Activated T-cell treated with anti-CD3 and anti-CD28 coated beads, Interleukin-2, amount 50 U/mL, for 24 hours (primary cell): ENCODE measurements at places on chromosomes 5 and 9.
A peak's percentile ranks its signal among the peaks of the same experiment; 100 is the strongest.

DNA sequence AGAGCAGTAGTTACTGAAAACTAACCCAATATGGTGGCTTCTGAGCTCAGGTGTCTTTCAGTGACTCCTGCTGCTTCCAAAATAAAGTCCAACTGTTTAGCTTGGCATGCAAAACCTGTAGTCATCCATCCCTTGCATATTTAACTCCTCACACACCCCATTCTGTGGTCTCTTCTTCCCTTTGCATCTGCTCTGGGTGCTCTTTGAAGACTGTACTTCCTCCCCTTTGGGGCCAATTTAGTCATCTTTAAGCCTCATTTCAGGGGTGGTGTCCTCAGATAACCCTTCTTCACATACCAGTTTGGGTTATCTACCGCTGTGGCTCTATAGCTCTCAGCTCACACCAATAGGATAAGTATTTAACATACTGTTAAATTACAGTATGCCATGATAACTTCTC, 209.9 kb upstream of the DMRT1 start:
- H3K36me3 ChIP-seq, result no peaks in the 10 kb centered on the region
- H3K27me3 ChIP-seq, result no peaks in the 10 kb centered on the region
- H3K27ac ChIP-seq, result no peak overlapping the region
- no peak overlapping the region for H3K4me3 ChIP-seq
- no peak for DNase-seq
- peaks cover 19% of the 10 kb centered on the region for H3K4me1 ChIP-seq

DNA sequence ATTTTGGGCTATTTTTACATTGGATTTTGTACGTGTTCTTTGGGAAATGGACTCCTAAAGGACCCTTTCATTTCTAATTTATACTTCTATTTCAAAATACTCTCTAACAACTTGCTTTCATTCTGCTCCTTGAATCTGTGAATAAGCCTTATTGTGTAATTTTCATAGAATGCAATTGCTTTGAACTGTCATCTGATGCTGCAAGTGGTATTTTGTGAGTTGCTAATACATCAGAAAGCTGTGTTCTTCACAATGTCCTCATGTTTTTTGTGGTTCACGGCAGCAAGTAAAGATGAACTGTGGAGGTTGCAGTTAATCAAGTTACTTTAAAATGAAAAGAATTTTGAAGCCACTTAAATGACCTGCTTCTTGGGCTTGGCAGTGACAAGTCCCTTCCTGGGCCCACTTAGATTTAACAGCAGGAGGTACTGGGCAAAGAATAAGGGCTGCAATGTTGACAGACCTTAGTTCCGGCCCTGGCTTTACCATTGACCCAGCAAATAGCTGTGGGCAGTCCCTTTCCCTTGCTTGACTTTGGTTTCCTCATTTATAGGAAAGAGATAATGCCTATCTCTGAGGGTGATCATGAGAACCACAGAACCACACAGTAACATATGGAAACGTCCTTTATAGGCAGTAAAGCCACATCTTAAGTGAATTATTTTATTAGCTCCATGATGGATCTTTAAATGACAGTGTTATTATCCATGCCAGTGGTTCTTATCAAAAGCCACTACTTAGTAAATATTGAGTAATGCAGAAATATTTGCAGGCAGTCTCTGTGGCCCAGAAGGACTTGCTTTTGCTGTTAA, 54.8 kb downstream of the IQGAP2 start:
- H3K4me1 ChIP-seq, result peaks cover 49% of the 10 kb centered on the region
- DNase-seq, result no peak
- no peaks in the 10 kb centered on the region for H3K27me3 ChIP-seq
- no peak overlapping the region for H3K4me3 ChIP-seq
- H3K36me3 ChIP-seq, result peaks cover 30% of the 10 kb centered on the region
- H3K27ac ChIP-seq, result no peak overlapping the region

GRCh38 chr9:116318468-116319374, 165.1 kb downstream of the PAPPA start:
- no peaks in the 10 kb centered on the region for H3K4me1 ChIP-seq
- no peaks in the 10 kb centered on the region for H3K27me3 ChIP-seq
- no peaks in the 10 kb centered on the region for H3K36me3 ChIP-seq
- no peak overlapping the region for H3K4me3 ChIP-seq

- no peak overlapping the region for H3K27ac ChIP-seq
- H3K36me3 ChIP-seq, result no peaks in the 10 kb centered on the region
- no peaks in the 10 kb centered on the region for H3K4me1 ChIP-seq
- no peak overlapping the region for H3K4me3 ChIP-seq
Measured at GRCh38 chr9:138119202-138120027, 241.8 kb downstream of the CACNA1B start.

GRCh38 chr5:106185661-106186081, 1485.1 kb downstream of the EFNA5 start:
- no peak overlapping the region for H3K27ac ChIP-seq
- no peak overlapping the region for H3K4me3 ChIP-seq
- H3K36me3 ChIP-seq, result no peaks in the 10 kb centered on the region
- no peaks in the 10 kb centered on the region for H3K4me1 ChIP-seq
- no peak for DNase-seq

- no peak overlapping the region for H3K4me3 ChIP-seq
- DNase-seq, result no peak
- H3K4me1 ChIP-seq, result peaks cover 53% of the 10 kb centered on the region
- no peaks in the 10 kb centered on the region for H3K27me3 ChIP-seq
- H3K36me3 ChIP-seq, result no peaks in the 10 kb centered on the region
- no peak overlapping the region for H3K27ac ChIP-seq
Measured at GRCh38 chr5:68379275-68380036, 163.9 kb downstream of the PIK3R1 start.

DNA sequence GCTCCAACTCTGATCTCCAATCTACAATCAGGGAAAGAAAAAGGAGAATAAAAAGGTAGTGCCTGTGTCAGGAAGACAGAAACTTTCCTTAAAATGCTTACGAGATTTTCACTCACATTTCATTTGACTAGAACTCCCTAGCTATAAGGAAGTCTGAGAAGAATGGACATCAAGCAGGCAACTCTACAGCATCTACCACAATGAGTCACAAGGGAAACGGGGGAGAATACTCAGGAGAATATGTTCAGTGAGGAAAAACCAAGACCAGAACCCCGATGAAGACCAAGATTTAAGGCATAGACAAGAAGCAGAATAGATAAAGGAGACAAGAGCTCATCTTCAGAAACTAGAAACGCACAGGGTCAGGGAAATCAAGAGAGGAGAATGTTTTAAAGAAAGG, 9.0 kb upstream of the SETD9 start:
- peaks cover 12% of the 10 kb centered on the region for H3K36me3 ChIP-seq
- H3K4me1 ChIP-seq, result peaks cover 6% of the 10 kb centered on the region
- no peak overlapping the region for H3K4me3 ChIP-seq
- DNase-seq, result no peak
- no peak overlapping the region for H3K27ac ChIP-seq
- H3K27me3 ChIP-seq, result no peaks in the 10 kb centered on the region

- H3K27ac ChIP-seq, result no peak overlapping the region
- no peak overlapping the region for H3K4me3 ChIP-seq
- H3K4me1 ChIP-seq, result no peaks in the 10 kb centered on the region
Measured at GRCh38 chr9:98838155-98838867, 30.8 kb downstream of the GALNT12 start.

GRCh38 chr9:77176686-77177142, 620 bp upstream of the VPS13A start:
- peaks cover 12% of the 10 kb centered on the region for H3K36me3 ChIP-seq
- peaks cover 28% of the 10 kb centered on the region for H3K4me1 ChIP-seq
- H3K4me3 ChIP-seq, result peak overlapping the region; percentile 92
- H3K27me3 ChIP-seq, result no peaks in the 10 kb centered on the region
- H3K27ac ChIP-seq, result peak overlapping the region; percentile 92

DNA sequence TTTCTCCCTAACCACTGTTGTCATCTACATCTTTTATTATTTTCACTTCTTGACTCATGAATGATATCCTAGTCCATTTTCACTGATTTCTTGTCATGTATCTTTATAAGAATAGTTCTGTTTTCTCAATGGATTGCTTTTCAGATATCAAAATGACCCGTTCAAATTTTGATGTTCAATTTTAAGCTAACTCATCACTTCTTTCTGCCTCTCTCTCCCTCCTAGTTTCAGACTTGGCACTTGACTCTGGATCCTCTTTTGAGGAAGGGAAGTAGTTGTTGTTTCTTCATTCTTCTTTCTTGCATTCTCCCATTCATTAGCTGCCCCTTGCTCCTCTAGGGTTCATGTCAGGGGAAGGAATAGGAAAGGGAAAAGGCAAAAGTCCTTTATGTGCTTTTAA, 23.7 kb downstream of the CSNK1G3 start:
- no peaks in the 10 kb centered on the region for H3K36me3 ChIP-seq
- H3K4me1 ChIP-seq, result peaks cover 50% of the 10 kb centered on the region
- no peak overlapping the region for H3K27ac ChIP-seq
- H3K4me3 ChIP-seq, result no peak overlapping the region
- no peak for DNase-seq
- H3K27me3 ChIP-seq, result no peaks in the 10 kb centered on the region

- H3K27ac ChIP-seq, result no peak overlapping the region
- DNase-seq, result no peak
- H3K4me3 ChIP-seq, result no peak overlapping the region
- peaks cover 43% of the 10 kb centered on the region for H3K36me3 ChIP-seq
Measured at GRCh38 chr9:6926436-6926835, 168.7 kb downstream of the KDM4C start.

GRCh38 chr5:82570-82969, 9.4 kb upstream of the PLEKHG4B start:
- no peaks in the 10 kb centered on the region for H3K4me1 ChIP-seq
- H3K4me3 ChIP-seq, result no peak overlapping the region
- H3K27ac ChIP-seq, result no peak overlapping the region
- peaks cover 32% of the 10 kb centered on the region for H3K27me3 ChIP-seq
- DNase-seq, result no peak

- H3K27me3 ChIP-seq, result peaks cover 2% of the 10 kb centered on the region
- H3K27ac ChIP-seq, result no peak overlapping the region
- no peaks in the 10 kb centered on the region for H3K36me3 ChIP-seq
- no peak for DNase-seq
- H3K4me3 ChIP-seq, result no peak overlapping the region
Measured at GRCh38 chr5:127351418-127351817, 60.8 kb downstream of the MEGF10 start.

DNA sequence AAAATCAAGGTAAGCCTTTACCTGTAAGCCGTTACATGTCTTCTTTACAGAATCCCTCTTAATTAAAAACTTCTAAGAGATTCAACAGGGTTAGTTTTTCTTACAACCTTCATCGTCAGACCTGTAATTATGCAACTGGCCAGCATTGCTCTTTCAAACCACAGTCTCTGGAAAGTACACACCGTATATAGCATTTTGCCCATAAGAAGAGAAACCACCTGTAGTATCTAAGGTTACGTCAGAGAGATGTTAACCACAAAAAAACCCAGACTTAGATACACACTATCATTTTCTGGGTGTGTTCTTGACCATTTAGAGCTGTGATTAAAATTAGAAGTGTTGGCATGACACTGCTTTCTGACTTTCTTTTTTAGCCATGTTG, 140.0 kb downstream of the MUSK start:
- H3K27ac ChIP-seq, result no peak overlapping the region
- H3K4me3 ChIP-seq, result no peak overlapping the region
- no peak for DNase-seq

DNA sequence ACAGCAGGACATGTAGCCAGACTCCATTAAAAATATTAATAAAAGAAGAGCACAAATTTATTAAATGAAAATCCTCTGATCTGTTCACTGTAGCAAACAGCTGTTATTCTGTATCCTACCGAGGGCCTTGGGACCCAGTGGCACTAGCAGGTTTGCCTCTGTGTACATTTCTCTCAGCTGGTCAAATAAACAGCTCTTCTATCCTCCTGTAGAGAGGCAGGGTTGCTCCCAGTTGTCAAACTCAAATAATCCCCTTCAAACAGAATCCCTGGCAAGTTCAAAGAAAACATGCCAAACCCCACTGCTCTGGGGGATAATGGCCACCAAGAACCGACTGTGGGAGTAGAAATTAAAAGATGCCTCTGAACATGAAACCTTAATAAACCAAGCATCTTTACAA, 1262.0 kb upstream of the DMAC1 start:
- no peaks in the 10 kb centered on the region for H3K4me1 ChIP-seq
- DNase-seq, result no peak
- H3K36me3 ChIP-seq, result no peaks in the 10 kb centered on the region
- no peaks in the 10 kb centered on the region for H3K27me3 ChIP-seq
- no peak overlapping the region for H3K4me3 ChIP-seq

DNA sequence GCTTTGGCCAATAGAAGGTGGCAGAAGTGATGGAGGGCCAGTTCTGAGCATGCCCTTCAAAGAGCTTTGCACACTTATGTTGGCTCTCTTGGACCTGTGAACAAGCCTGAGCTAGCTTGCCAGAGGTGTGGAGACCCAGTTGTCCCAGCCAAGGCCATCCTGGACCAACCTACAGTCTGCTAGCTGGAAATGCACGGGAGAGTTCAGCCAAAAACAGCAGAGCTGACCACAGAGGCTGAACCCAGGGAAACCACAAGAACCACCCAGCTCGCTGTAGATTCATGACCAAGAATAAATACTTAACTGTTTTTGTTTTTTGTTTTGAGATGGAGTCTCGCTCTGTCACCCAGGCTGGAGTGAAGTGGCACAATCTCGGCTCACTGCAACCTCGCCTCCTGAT, 65.4 kb upstream of the HAND1 start:
- peaks cover 32% of the 10 kb centered on the region for H3K27me3 ChIP-seq
- no peak overlapping the region for H3K4me3 ChIP-seq
- H3K36me3 ChIP-seq, result no peaks in the 10 kb centered on the region
- no peak overlapping the region for H3K27ac ChIP-seq
- H3K4me1 ChIP-seq, result no peaks in the 10 kb centered on the region

- no peaks in the 10 kb centered on the region for H3K4me1 ChIP-seq
- no peak overlapping the region for H3K27ac ChIP-seq
- no peak for DNase-seq
- no peaks in the 10 kb centered on the region for H3K27me3 ChIP-seq
Measured at GRCh38 chr5:23405316-23406068, 101.9 kb upstream of the PRDM9 start.

DNA sequence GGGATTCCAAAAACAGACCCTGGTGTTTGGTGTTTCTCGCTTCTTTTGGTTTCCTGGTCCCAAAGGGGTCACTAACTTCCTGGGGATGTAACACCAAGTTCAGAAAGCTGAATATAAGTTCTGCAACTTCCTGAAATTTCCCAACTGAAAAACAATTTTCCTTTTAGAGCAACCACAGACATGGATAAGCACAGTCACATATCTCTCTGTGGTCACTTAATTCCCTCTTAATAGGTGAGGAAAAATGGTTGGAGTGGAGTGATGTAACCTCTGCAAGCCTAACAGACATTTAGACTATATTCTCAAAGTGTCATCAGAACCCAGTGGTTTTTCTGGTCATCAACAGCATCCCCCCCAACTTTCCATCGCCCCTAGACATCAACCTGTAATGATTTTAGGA, 135.3 kb downstream of the PRELID2 start:
- H3K36me3 ChIP-seq, result no peaks in the 10 kb centered on the region
- H3K27me3 ChIP-seq, result no peaks in the 10 kb centered on the region
- no peak overlapping the region for H3K27ac ChIP-seq
- DNase-seq, result no peak
- no peak overlapping the region for H3K4me3 ChIP-seq

- no peaks in the 10 kb centered on the region for H3K36me3 ChIP-seq
- no peak for DNase-seq
- peaks cover 50% of the 10 kb centered on the region for H3K4me1 ChIP-seq
- no peak overlapping the region for H3K27ac ChIP-seq
- no peak overlapping the region for H3K4me3 ChIP-seq
Measured at GRCh38 chr5:55853818-55854217, 2.7 kb downstream of the IL31RA start.
